ENCODE measurements at places on chromosomes 11 and 22.

DNA sequence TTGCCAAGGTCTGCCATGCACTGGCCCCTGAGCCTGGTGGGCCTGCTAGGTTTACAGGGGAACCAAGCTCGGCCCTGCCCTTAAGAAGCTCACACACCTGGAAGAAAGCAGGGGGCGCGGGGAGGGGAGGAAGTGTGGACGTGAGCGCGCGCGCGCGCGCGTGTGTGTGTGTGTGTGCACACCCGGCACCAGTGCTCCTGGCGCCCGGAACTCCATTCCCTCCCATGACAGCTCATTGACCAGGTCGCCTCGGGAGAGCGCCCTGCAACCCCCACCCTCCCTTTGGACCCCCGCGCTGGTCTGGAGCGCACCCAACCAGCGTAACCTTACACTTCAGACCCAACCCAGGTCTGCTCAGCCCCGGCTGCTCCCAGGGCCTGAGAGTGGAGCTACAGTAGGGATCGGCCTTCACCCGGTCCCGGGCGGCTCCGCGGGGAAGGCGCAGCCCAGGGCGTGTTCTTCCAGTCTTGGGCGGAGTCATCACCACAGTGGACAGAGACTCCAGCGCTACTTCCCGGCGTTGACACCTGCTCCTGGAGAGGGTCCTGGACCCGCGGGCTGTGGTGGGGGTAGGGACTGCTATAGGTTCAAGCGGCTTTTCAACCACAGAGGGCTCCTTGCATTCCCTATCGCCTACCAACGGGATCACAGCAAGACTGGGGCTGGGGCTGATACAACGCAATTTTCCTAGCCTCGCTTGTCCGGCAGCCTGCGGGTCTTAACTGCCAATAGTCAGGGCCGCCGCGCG lies 1.5 kb downstream of the GALNT18 start:
- no peak for DNase-seq

DNA sequence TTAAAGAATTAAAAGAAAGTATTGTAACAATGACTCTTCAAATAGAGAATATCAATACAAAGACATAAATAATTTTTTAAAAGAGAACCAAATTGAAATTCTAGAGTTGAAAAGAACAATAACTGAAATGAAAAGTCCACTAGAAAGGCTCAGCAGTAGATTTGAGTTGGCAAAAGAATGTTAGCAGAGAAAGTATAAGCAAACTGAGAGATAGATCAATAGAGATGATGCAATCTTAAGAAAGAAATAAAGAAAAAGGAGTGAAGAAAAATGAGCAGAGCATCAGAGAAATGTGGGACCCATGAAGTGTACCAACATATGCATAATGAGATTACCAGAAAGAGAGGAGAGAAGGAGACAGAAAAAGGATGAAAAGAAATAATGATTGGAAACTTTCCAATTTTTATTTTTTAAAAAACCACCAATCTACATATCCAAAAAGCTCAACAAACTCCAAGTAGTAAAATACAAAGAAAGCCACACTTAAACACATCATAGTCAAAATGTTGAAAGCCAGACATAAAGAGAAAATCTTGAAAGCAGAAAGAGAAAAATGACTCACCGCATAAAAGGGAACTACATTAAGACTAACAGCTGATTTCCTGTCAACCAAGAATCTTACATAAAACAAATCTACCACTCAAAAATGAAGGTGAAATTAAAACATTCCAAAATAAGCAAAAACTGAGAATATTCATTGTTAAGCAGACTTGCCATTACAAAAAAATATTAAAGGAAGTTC lies 20.9 kb downstream of the NCF4 start:
- no peak for DNase-seq

DNA sequence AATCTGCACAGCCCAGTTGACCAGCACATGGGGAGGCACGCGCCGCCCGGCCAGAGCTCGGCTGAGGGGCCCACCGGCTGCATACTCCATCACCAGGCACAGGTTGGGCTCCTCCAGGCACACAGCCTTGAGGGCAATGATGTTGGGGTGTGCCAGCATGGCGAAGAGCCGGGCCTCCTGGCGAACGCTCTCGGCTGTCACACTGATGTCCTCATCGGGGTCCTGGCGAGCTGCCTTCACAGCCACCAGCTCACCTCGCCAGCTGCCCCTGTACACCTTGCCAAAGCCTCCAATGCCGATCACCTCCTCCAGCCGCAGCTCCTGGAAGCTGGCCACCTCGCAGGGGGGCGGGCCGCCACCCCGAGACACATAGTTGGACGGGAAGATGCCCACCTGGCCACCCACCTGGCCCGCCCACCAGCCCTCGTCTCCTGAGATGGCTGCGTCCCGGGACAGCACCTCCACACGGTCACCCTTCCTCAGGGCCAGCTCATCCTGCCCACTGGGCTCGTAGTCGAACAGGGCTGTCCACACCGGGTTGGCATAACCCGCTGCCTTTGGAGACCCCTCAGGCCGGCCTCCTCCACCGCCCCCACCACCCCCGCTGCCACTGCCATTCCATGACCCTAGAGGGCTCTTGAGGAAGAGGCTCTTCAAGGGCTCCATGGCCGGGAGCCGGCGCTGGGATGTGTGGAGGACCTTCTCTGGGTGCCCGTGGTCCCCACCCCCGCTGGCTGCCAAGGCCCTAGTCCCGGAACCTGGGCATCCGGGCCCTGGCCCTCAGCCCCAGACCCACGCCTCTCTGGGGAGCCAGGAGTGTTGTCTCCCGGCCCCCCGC lies 711 bp downstream of the MAP3K11 start:
- peak; percentile 18 for DNase-seq

DNA sequence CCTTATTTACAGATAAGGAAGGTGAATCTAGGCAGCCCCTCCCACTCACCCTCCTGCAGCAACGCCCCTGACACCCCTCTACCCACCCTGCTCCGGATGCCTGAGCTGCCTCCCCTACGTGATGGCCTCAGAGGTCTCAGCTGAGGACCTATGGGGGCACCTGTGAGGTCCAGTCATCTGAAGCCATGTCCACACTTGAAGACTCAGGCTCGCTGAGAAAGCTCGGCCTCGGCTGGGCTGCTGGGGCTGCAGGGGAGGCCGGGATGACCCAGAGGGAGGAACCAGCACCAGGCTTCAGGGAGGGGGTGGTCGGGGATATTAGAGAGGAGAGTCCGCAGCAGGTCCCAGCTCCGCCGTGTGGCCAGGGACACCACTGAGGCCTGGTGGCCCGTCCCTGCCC lies 92.8 kb downstream of the BRD1 start:
- no peak for DNase-seq

- DNase-seq, result no peak
Measured at GRCh38 chr11:21464601-21465193, 728.2 kb upstream of the ANO5 start.

- no peak for DNase-seq
Measured at GRCh38 chr11:71204748-71205664, 47.4 kb downstream of the SHANK2 start.

DNA sequence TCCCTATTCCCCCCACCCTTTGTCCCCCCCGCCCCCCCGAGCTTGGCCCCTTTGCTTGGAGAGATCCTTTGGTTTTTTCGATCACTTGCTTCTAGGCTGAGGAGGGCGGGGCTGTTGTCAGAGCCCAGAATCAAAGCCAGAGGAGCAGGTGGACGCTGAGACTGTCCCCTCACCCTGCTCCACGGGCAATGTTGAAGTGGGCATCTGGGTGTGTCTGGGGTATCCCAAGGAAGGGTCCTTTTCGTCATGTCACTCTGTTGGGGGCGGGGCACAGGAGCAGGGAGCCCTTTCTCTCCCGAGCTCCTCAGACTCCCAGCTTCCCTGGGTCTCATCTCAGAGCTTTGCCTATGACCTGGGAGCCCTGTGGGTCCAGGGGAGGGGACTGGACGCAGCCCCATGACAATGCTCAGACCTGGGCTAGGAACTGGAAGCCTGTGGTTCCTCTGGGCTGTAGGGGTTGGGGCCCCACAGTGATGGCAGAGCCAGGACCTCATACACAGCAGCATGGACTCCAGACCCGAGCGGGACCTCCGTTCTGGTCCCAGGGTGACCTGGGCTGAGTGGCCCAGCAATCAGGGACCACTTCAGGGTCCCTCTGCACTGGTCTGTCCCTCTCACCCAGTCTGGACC lies 2.9 kb upstream of the APOBEC3A start:
- DNase-seq, result no peak

DNA sequence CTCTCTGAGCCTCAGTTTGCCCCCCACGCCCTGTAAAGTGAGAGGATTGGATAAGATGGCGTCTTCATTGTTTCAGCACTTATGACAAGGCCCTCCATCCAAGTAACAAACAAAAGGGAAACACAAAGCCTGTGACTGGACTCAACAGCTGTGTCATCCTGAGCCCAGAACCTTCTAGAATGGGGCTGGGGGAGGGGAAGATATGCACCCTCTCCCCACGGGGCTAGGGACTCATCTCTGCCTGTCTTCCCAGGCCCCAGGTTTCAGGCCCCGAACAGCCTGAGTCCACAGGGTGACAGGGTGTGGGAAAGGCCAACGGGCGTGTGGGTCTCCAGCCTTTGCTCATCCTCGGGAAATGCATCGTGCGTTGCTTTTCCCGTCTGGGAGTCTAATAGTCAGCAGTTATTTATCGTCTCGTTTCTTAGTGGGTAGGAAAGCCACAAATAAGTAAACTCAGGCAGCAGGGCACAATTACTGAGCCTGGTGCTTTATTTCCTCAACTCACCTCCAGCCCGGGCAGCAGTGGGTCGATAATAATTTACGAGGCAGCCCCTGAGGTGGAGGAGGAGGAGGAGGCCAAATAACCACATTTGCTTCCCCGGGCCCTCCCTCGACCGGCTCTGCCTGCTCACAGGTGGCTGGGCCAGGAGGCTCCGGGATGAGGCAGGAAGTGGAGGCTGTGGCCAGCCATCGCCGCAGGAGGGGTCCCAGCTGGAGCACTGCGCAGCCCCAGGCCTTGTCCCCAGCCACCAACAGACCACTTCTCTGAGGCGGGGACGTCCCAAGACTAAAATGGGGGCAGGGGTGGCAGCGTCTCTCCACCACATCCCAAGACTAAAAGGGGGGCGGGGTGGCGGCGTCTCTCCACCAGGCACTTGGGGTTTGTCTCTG lies 54.4 kb downstream of the FLRT1 start:
- DNase-seq, result no peak

DNA sequence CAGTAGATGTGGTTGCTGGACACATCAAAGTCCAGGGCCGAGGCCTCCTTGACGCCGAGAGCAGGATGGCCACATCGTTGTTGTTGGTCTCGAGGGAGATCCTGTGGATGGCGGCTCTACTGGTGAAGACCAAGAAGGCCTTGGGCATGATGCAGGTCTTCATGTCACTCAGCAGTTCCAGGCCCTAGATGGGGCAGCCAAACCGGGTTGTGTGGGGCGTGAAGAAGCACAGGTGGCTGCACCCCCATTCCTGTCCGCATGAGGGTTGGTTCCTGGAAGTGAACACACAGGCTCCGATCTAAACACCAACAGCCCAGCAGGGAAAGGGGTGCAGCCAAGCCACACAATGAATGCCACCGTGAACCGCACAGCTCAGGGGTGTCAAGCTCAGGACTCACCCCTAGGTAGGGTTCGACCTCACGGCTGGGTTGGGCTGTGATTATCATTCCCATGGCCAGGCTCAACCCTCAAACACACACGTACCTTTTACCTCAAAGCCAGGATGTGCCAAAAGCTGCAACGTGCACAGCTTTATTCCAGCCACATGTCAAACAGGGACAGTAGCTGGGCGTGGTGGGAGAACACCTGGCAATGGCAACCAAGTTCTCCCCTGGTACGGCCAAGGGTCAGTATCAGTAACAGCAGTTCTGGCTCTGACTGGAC lies 132.3 kb downstream of the CRYBB2 start:
- DNase-seq, result no peak

DNA sequence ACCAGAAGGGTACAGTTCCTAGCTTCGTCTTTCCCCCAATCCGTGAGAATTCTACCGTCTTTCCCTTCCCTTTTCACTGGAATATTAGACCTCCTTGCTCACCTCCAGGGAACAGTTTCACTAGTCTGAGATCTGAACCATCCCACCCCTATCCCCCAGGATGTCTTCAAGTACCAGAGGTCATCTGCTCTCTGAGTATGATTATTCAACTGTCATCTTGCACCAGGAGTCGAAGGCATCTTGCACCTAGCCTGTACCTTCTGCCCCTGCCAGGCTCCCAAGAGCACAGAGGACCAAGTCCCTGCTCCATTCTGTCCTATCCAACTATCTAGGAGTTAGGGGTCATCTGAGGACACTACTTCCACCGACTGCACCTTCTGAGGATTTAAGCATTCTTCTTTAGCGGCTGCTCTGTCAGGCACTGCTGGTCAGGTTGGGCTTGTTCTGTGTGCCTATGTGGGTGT lies 804 bp downstream of the ACER3 start:
- DNase-seq, result peak; percentile 22

GRCh38 chr22:19884161-19884953 lies 29.7 kb upstream of the GNB1L start:
- no peak for DNase-seq

DNA sequence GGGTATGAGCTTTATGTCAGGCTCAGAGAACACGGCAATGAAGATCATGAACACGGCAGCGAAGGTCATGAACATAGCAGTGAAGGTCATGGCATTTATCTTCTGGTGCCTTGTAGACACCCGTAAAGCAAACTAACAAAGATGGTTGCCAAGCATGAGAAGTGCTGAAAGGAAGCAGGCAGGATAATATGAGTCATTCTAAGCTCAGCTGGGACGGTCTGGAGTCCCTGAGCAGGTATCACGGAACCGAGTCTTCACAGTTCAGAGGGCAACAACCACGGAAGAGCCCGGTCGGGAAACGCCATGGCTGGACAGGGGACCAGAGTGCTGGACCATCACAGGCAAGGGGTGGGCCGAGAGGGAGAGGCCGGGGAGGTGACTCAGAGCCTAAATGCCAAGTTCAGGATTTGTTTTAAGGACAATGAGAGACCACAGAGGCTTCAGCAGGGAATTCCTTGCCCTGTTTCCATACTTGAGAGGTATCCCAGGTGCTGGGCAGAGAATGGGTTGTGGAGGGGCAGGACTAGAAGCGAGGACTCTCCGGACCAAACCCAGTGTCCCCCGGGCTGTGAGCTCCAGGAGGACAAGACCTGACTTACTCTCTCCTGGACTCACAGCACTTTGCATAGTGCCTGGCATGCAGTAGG lies 13.1 kb upstream of the MS4A10 start:
- peak; percentile 24 for DNase-seq

GRCh38 chr22:28442711-28443525 lies 236.7 kb downstream of the TTC28 start:
- DNase-seq, result peak; percentile 24

DNA sequence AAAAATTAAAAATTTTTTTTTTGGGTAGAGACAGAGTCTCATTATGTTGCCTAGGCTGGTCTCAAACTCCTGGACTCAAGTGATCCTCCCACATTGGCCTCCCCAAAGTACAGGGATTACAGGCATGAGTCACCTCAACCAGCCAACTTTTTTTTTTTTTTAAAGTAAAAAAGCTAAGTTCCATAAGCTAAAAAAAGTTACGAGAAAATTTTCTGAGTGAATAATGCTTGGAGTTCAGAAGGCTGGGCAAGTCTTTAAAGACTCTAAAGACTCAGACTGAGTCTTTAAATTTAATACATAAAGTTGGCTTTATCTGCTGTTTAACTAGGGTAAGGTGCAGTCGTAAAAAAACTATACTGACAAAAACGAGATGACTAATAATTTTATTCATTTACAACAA lies 5.6 kb downstream of the DDX6 start:
- no peak for DNase-seq
